Forelimb muscle (tissue), 1 donor: ENCODE measurements at places on chromosomes 1 and 21. TPM values are rescaled to one million over a fixed set of nuclear protein-coding genes. Genes with fewer than 3 reads are reported as not detected.

Gene FCN3
- 0.32 TPM for polyA plus RNA-seq

DNA sequence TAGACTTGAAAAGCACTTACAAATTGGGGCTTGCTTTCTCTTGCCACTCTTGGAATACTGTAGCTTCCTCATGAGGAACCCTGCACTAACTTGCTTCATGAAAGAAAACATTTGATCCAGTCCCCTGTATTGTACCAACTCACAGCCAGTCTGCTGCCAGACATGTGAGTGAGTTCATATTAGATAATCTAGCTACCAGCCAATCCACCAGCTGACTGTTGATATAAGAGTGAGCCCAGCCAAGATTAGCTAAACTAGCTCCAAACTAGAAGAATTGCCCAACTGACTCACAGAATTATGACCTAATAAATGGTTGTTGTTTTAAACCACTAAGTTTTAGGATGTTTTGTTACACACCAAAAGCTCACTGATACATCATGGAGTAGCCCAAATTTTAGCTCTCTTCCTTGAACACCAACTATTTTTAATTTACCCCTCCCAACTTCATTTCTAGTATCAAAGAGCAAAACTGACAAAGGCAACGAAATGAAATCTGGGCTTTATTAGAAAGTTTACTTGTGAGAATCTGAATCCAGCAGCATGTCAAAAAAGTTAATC lies 6.6 kb upstream of the RGS8 start:
- no peak for DNase-seq

Gene HAO2
- 0.14 TPM for polyA plus RNA-seq

Gene CLCA4
- polyA plus RNA-seq, result not detected

- no peak for DNase-seq
These were observed 13.8 kb upstream of the NASP start for GRCh38 chr1:45569962-45570581.

DNA sequence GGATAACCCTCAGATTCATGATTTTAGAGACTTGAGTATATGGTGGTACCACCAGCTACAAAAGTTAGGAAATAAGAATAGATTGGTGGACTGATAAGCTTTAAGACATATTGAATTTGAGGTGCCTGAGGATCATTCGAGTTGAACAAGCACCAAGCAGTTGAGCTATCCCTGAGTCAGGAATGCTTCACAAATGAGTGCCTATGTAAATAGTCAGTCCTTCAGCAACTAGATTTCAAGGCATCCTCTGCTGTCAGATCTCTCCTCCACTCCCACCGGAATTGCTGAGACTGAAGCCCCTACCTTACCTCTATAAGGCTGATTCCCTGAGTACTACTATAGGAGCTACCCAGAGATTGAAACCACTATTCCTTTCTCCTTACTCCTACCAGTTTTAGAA lies 7.1 kb downstream of the BTF3L4 start:
- no peak for DNase-seq

- DNase-seq, result no peak
These were observed 150.8 kb upstream of the SGIP1 start for GRCh38 chr1:66383168-66383567.

DNA sequence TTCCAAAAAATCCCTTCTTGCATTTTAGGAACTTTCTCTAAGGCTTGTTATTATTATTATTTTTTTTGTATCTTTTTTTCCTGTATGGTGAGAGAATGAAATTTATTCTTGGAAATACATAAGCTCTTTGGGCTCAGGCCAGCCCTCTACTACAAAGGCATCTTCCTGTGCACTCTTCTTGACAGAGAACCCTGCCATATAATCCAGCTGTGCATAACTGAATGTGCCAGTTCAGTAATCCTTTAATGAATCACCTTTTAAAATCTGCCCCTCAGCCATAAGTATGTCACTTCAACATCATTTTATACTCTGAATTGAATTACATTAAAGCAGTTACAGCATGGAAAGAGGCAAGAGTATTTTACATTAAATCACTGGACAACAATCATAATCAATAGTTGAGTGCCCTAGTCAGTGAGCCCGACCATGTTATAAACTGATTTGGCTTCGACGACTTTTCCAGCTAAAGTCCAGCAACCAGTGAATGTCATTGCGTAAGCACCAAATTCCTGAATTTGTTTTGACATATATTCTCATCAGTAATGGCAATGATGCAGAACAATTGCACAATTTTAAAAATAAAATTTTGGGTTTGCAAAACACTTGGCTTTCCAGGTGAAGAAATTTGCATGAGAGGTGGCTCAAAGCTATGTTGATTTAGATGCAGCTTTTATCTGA lies 59.2 kb upstream of the KCNK2 start:
- no peak for DNase-seq

Gene HES4
- polyA plus RNA-seq, result 19.9 TPM

Gene PROX1
- 12.8 TPM for polyA plus RNA-seq

GRCh38 chr21:28299946-28300345 lies 692.7 kb downstream of the LTN1 start:
- no peak for DNase-seq

Gene TEX38
- polyA plus RNA-seq, result 0.27 TPM

GRCh38 chr1:221667504-221667903 lies 74.4 kb downstream of the DUSP10 start:
- no peak for DNase-seq

- DNase-seq, result no peak
These were observed 33.4 kb downstream of the B3GALNT2 start for GRCh38 chr1:235470741-235471439.

- no peak for DNase-seq
These were observed 60.0 kb downstream of the TNFSF18 start for GRCh38 chr1:172990598-172991215.

DNA sequence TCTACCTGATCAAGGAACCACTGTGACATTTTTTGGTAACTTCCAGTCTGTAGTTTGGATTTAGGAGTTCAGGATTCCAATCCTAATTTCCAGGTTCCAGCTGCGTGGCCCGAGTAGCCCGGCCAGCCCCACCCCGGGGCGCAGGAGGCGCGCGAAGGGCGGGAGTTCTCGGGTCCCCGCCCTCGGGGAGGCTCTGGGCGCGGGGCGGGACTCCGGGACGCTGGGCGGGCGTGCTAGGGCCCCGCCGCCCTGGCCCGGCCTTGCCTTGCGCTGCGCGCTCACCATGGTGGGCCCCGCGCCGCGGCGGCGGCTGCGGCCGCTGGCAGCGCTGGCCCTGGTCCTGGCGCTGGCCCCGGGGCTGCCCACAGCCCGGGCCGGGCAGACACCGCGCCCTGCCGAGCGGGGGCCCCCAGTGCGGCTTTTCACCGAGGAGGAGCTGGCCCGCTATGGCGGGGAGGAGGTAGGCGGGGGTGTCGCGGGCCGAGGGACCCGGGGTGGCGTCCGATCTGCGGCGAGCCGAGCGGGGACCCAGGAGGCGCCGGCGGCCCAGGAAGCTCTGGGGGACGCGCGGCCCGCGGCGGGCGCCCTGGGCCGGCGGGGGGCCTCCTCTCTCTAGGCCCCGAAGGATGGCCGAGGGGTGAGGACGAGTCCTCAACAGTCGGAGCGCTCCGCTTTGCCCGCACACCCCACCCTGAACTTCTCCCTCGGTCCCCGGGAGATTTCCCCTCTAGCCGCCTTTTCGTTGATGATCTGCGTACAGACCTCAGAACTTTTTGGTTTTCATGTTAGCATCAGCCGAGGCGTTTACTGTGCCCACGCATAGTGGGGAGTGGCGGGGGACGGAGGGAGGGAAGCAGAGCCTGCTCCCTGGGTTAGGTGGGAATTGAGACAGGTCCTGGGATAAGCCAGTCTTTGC lies at the start of gene NENF:
NENF (plus strand) TSS at position 260 of the 916 bp plus-strand sequence; CDS start at position 284, 24 bp downstream.
- peak; percentile 48 for DNase-seq

Gene SELP
- polyA plus RNA-seq, result 1.2 TPM

Gene ETV3L
- polyA plus RNA-seq, result not detected

Gene HMGCS2
- not detected for polyA plus RNA-seq

Gene FCER1A
- polyA plus RNA-seq, result 0.42 TPM

- DNase-seq, result no peak
These were observed 79.4 kb upstream of the PPP2R5A start for GRCh38 chr1:212205843-212206242.

Gene SFT2D2
- polyA plus RNA-seq, result 7.3 TPM

Gene AIM2
- polyA plus RNA-seq, result 0.46 TPM

- DNase-seq, result no peak
These were observed 40.5 kb upstream of the KCNE1 start for GRCh38 chr21:34552360-34553098.

Gene C1orf226
- polyA plus RNA-seq, result 0.72 TPM

DNA sequence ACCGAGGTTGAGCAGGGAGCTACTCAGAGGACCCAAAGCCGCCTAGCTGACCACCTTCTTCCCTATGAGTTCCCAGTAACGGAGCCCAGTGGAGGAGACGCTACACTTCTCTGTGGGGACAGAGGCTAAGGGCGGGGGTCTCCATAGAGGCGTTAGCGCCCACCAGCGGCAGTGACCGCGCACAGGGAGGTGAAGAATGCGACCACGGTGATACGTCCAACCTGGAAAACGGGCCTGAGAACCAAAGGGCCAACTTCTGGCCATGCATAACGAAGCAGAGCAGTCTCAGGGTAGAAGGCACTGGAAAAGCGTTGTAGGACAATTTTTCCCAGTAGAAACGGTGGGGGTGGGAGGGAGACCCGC lies 400 bp upstream of the COG2 start:
- no peak for DNase-seq

GRCh38 chr1:235913311-235913710 lies 46.6 kb upstream of the LYST start:
- DNase-seq, result no peak

GRCh38 chr1:196515904-196516303 lies 92.3 kb downstream of the KCNT2 start:
- DNase-seq, result no peak

Gene TMPRSS15
- 1.4 TPM for polyA plus RNA-seq

GRCh38 chr1:40257313-40257687 lies 736 bp upstream of the ZMPSTE24 start:
- DNase-seq, result peak; percentile 14
